Amniotic epithelial cell (primary cell): ENCODE measurements at places on chromosomes 7 and 10.

GRCh38 chr10:131173484-131174210 lies 137.9 kb downstream of the TCERG1L start:
- no peak for DNase-seq

- DNase-seq: no peak
These were observed 804.4 kb upstream of the CELF2 start for GRCh38 chr10:10213237-10213636.

DNA sequence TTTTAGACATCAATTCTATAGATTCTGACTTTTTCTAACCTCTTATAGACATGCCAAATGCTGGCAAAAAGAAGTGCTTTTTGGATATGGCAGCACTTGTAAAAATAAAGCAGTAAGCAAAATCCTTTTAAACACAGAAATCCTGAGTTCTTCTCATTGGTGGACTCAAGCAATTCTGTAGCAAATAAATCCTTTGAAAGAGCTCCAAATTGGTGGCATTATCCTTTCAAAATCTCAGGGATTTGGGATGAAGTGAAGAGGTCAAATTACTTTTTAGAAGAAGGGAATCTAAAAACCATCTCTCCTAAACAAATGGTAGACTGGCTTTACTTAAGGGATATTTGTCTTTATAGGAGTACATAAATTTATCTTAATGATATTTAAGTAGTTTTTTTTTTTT lies 17.5 kb upstream of the ASCC1 start:
- DNase-seq: no peak

- no peak for DNase-seq
These were observed 50.1 kb upstream of the DPYSL4 start for GRCh38 chr10:132136689-132137088.

DNA sequence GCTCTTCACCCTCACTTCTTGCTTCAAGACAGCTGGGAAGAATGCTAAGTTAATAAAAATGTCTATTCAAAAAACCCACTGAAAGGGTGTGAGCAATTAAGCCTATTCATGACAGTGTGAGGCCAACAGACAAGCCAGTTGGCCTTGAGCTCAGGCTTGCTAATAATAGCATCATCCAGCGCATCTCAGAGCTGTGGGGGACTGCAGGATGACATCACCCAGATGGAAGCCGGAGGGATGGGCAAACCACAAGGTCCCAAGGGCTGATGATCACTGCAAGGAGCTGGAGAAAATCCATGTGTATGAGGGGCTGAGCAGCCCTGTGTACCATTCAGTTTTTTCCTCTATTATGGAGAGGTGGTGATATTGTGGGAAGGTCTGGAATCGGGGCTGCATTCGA lies 770.4 kb downstream of the TNS3 start:
- peak; percentile 92 for DNase-seq

DNA sequence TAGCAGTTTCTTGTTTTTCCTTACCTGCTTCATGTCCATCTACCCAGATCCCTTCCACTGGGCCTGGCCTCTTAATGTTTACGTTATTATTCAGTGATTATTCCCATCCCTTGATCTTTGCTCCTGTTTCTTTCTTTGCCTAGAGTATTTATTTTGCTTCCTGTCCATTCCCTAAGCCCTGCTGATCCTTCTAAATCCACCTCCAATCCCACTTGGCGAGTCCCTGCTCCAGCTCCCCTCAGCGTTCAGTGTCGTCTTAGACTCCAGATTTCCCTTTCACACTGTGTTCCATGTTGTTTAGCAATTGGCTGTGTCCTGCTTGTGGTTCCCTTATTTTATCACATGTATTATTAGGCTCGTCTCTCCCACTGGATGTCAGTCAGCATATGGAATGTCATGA lies 7.3 kb downstream of the PPP2R2D start:
- DNase-seq: no peak

DNA sequence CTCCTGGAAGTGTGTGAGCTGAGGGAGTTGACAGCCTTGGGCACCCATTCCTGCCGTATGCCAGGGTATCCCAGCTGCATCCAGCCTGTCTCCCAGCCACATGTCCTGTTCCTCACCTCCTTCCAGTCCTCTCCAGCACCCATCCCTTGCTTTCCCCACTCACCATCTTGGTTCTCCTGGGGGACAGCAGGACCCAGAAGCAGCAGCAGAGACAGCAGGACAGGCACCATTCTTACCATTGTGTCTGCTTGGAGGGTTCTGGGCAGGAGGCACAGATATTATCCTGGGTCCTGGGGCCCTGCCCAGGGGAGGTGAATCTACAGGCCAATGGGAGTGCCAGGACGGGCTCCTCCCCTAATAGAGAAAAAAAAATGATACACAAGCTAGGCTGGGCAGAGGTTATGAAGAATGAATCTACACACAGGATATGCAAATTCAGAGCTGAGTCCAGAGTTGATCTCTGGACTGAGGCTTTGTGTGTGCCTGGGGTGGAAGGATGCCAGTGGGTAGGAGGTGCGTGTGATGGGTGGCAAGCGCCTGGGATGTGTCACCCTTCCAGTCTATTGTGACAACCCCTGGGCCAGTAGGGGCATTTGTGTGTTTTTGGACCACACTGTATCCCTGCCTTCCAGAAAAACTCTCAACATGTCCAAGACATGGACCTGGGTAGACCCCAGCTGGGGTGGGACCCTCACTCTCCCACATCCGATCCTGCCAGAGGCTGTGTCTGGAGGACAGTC lies at the start of gene AZGP1:
AZGP1 (minus strand) TSS at position 250 of the 740 bp plus-strand sequence; CDS start at position 239, 11 bp downstream.
- DNase-seq: peak; percentile 19
